ENCODE measurements at places on chromosomes 1 and 21.

- no peak for DNase-seq
Measured at GRCh38 chr1:21624571-21625389, 44.4 kb downstream of the RAP1GAP start.

GRCh38 chr1:1299686-1300351 is 7.9 kb downstream of the ACAP3 start:
- DNase-seq, result no peak

- no peak for DNase-seq
Measured at GRCh38 chr21:32418146-32418545, 5.6 kb downstream of the EVA1C start.

DNA sequence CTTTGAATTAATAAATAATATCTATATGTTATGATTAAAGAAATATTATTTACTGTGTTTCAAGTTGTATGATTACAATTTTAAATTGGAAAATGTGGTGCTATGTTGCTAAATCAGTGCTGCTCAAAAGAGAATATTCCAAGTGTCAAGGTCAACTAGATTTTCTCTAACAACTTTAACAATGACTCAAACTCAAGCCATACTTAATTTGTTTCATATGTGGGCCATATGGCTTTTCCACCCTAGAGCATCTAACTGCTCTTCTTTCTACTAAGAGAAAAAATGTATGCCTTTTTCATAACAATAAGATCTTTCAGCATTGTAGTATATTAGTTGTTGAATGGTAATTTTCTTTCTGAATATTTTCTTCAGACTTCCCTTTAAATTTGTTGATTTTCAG is 8.3 kb upstream of the SYT14 start:
- no peak for DNase-seq

- no peak for DNase-seq
Measured at GRCh38 chr1:93839753-93840152, 39.3 kb downstream of the DNTTIP2 start.

- no peak for DNase-seq
Measured at GRCh38 chr1:170674239-170674638, 10.3 kb downstream of the PRRX1 start.

- no peak for DNase-seq
Measured at GRCh38 chr1:21626921-21627339, 42.2 kb downstream of the RAP1GAP start.

- DNase-seq, result no peak
Measured at GRCh38 chr1:21397813-21398188, 42.1 kb upstream of the NBPF3 start.

DNA sequence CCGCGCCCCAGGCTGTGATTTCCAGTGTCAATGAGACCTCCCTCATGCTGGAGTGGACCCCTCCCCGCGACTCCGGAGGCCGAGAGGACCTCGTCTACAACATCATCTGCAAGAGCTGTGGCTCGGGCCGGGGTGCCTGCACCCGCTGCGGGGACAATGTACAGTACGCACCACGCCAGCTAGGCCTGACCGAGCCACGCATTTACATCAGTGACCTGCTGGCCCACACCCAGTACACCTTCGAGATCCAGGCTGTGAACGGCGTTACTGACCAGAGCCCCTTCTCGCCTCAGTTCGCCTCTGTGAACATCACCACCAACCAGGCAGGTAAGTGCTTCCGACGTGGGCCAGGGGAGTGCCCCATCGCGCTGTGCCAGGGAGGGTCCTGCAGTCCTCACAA is 107.8 kb downstream of the LACTBL1 start:
- DNase-seq, result no peak

- no peak for DNase-seq
Measured at GRCh38 chr1:177569476-177569875, 398.7 kb downstream of the BRINP2 start.

Data from NCI-H1417 treated with DMSO at 0.1 percent for 48 hours (cell line).